Activated CD4-positive, alpha-beta memory T cell treated with anti-CD3 and anti-CD28 coated beads, Interleukin-2, amount 10 ng/mL, durations not matched to agents 7 days and 5 days (primary cell): ENCODE measurements at places on chromosomes 3 and 15. TPM values are rescaled to one million over a fixed set of nuclear protein-coding genes. Genes with fewer than 3 reads are reported as not detected.

The SLCO2A1 gene
- not detected for total RNA-seq

The CNBP gene
- total RNA-seq, result 321 TPM

The CPLX3 gene
- total RNA-seq, result not detected

The ARPIN gene
- total RNA-seq, result not detected

The B3GALNT1 gene
- total RNA-seq, result 3.9 TPM

The ISLR gene
- total RNA-seq, result not detected

The TNFSF10 gene
- total RNA-seq, result 118 TPM

The SLC27A2 gene
- 29.5 TPM for total RNA-seq

The SMAD6 gene
- total RNA-seq, result 0.58 TPM

The LYZL4 gene
- not detected for total RNA-seq

The CPN2 gene
- not detected for total RNA-seq

The NPAP1 gene
- not detected for total RNA-seq

The UNC13C gene
- not detected for total RNA-seq

The CADPS gene
- total RNA-seq, result not detected

The GHSR gene
- not detected for total RNA-seq

The KBTBD12 gene
- not detected for total RNA-seq

The ASB14 gene
- total RNA-seq, result not detected

The SUSD5 gene
- total RNA-seq, result not detected

The CSPG4 gene
- total RNA-seq, result not detected

The CCDC51 gene
- total RNA-seq, result 14.9 TPM
